ENCODE measurements at places on chromosomes 7 and 10.

DNA sequence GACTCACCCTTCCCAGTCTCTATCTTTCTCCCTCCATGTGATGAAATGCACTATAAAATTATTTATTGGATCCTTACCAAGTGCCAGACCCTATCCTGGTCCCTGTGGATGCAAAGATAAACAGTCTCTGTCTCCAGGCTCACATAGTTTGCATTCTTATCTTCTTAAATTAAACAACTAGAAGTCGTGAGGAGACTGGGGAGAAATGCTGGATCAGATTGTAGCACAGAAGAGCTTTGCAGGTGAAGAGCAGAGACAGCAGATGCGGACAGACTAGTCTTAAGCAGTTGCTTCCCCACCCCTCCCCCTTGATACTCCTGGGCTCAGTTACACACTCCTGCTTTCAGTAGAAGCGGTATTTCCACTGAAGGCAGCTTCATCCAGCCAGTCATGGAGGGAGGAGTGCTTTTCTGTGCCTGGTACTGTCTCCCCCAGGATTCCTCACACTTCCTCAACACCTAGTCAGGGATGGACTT is 20.8 kb upstream of the CDK1 start:
- peak; percentile 71 for DNase-seq

- DNase-seq: peak; percentile 20
Observed at GRCh38 chr7:17142831-17143541, 155.5 kb upstream of the AHR start.

GRCh38 chr10:52249850-52250395 is 64.2 kb upstream of the DKK1 start:
- no peak for DNase-seq

DNA sequence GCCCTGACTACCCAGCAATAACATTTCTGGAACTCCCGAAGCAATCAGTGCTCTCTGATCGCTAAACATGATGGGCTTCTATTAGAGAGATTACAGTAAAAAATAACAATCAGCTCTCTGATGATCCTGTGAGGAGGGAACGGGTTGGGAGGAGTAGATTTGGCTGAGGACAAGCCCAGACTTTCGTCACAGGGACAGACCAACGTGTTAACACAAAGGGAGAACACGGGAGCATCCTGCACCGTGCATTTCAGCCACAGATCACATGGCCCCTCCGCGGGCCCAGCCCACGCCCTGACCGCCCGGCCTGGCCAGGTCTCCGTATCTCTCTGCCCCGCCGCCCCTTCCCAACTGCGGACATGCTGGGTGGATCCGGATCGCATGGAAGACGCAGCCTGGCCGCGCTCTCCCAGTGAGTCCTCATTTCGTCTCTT is 95.0 kb upstream of the AGBL3 start:
- peak; percentile 90 for DNase-seq

GRCh38 chr7:19698331-19698730 is 10.5 kb downstream of the POLR1F start:
- peak; percentile 28 for DNase-seq

- DNase-seq: no peak
Observed at GRCh38 chr7:156666368-156667109, 26.0 kb downstream of the RNF32 start.

DNA sequence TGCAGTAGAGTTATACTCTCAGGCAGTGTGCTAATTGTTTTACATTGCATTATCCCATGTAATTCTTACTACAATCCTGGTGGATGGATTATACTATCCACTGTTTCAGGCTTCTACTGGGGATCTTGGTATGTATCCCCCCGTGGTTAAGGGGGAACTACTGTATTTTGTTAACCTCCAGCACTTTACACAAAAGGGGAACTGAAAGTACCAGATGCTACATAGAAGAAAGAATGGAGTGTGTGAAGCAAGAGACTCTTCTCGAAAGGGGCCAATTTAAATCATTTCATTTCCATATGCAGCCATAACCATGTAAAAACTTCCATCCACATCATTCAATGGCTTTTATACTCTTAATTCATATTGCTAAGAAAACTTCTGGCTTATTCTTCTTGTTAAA is 69.4 kb downstream of the C1GALT1 start:
- DNase-seq: no peak

DNA sequence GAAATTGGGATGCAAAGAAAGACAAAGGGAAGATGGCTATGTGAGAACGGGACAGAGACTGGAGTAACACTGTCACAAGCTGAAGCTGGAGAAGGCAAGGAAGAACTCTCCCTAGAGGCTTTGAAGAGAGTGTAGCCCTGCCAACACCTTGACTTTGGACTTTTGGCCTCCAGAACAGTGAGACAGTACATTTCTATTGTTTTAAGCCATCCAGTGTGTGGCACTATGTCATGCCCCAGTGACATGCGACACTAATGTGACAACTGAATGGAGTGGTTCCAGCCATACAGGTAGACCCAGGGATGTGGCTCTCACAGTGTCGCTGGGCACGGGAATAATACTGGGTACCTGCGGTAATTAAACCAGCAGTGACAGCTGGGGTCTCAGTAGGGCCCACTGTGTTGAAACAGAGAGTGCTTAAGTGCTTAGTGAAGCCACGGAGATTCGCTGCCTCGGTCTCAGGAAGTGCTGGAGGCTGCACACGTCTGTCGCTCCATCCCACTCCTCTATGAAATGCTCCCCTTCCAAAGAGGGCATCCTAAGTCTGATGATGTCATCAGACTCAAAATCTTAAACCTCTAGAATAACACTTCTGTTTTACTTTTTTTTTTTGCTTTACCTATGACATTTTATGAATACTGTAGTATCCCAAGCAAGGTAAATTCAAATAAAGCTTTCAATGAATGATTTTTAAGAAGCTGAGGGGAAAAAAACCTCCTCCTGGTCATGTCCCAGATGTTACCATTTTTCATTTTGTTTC is 154.6 kb upstream of the RHEB start:
- DNase-seq: no peak

DNA sequence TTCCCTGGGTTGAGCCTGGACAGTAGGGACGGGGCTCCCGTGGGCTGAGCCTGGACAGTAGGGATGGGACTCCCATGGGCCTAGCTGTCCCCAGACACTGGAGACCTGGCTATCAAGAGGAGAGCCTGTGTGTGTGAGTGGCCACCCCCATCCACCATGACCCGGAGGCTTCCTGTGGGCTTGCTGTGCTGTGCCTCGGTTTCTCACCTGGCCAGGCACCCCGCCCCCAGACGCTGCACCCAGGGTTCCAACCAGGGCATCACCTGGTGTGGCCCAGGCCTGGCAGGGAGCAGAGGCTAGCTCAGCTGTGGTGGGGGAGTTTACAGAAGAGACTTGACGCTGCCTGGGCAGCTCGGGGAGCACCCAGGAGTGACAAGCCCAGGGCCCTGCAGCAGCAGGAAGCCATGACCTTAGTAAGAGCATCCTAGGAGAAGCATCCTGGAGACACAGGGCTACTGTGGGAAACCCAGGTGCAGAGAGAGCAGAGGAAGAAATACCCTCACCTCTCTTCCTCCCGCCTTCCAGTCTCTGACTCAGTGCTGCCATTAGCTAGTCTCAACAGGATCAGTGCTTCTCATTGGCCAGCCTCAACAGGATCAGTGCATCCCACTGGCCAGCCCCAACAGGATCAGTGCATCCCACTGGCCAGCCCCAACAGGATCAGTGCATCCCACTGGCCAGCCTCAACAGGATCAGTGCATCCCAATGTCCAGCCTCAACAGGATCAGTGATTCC is 61.0 kb downstream of the PDGFA start:
- no peak for DNase-seq

DNA sequence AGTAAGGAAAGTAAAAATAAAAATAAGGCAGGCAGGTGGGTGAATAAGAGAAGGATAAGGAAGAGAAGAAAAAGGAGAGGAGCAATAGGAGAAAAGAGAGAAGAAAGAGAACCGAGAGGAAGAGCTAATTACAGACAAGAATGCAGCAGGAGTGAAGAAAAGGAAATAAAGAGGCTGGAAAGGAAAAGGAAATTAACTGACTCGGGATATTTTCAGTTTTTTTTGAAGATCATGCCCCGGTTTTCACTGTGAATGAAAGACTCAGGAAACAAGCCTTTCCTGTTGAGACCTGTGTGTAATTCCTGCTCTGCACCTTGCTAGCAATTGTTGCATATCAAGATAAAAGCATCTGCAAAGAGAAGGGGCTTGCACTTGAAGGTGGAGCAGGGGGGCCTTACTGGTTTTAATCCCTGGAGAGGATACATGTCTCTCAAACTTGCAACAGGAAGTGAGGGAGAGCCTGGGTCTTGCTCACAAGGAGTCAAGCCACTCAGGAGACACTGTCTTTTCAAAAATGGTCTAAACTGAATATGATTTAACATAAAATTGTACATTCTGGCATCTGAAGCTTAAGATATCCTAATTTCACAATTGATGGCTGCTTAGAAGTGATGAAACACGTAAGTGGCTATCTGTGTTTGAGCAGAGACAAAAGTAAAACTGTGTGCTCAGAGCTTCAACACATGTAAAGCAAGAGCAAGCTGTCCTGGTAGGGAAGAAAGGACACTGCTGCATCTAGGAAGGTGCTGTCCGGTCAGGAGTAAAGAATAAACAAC is 157.6 kb downstream of the FAM107B start:
- no peak for DNase-seq

DNA sequence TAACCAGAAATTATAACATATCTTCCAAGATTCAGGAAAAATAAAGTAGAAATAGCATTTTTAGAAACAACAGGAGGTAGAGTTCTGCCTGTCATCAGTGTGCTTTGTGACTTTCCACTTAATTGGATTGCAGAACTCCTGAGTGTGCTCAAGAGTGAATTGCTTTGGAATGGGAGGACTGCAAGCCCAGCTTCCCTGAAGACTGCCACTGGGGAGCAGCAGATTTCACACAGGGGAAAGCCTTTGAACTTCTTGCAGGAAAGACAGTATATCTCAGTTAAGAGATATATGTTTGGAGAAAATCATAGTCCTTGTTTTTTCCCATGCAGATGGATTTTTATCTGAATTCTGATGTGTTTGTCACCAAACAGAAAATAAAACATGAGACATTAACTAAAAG is 124.5 kb downstream of the TMEM168 start:
- DNase-seq: peak; percentile 1

- DNase-seq: no peak
Observed at GRCh38 chr7:74280985-74281384, 8.2 kb upstream of the CLIP2 start.

- peak; percentile 55 for DNase-seq
Observed at GRCh38 chr7:2301511-2301863, 12.8 kb downstream of the SNX8 start.
